Right renal cortex interstitium (tissue), 3 donors: ENCODE measurements at places on chromosomes 3 and 15. TPM values are rescaled to one million over a fixed set of nuclear protein-coding genes. Genes with fewer than 3 reads are reported as not detected.

Gene C2CD4A
- 0.35 TPM for polyA plus RNA-seq

Gene CA12
- 151 TPM for polyA plus RNA-seq

DNA sequence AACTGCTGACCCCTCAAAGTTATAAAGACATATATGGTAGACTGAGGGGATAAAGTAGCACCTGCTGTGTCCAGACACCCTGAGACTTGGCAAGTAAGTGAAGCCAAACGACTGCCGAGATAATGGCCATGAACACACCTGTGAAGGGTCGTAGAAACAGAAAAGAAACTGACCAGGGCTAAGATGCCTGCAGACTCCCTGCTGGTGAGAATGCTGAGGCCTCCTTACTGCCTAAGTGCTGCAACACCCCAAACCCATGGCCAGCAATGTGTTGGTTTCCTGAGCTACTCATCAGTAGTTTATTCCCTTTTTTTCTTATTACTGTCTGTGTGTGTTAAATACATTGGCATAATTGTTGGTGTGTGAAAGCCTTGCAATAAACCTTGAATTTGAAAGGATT is 233.8 kb downstream of the ZNF385D start:
- no peak for DNase-seq

- no peak for DNase-seq
These were observed 399.7 kb downstream of the VPS13C start for GRCh38 chr15:61660579-61660978.

DNA sequence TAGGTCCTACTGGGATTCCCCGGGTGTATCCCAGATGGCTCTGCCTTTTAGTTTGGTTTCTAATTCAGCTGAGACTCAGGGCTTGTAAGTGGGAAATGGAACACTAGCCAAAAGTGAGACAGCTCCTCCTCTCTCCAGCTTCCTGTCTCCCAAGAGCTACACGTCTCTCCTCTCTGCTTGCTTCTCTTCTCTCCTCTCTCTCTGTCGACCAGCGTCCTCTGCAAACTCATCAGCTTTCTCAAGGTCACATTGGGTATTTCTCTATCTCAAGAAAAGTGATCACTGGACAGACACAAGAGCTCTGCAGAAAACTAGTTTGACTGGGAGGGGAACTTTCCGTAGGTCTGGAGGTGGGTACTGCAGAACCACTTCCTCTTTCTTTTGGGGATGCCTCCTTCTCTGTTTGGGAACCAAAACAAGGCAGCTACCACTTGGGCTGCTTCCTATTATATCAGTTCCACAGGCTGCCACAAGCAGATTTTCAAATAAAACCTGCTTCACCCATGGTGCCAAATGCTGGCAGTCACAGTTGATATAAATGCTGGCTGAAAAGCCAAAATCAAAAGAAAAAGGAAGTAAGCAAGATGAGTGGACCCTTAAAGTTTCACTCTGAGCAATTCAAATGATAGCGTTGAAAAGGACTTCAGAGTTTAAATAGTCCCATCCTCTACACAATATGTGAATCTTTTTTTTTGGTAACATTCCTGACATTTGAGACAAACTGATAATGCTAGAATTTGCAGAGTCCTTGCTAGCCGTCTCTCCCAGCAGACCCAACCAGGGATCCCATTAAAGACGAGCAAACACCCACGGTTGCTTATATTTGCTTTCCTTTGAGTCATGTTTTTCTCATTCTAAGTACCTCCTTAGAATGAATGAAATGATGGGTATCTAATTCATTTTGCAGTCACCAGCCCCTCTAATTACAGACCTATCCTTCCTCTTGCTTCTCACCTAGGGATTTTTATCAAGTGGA is 7.2 kb upstream of the DYNC1LI1 start:
- no peak for DNase-seq
